ENCODE measurements at places on chromosomes 1 and 21. TPM values are rescaled to one million over a fixed set of nuclear protein-coding genes. Genes with fewer than 3 reads are reported as not detected.

Gene INTS7
- total RNA-seq = 9.2 TPM

DNA sequence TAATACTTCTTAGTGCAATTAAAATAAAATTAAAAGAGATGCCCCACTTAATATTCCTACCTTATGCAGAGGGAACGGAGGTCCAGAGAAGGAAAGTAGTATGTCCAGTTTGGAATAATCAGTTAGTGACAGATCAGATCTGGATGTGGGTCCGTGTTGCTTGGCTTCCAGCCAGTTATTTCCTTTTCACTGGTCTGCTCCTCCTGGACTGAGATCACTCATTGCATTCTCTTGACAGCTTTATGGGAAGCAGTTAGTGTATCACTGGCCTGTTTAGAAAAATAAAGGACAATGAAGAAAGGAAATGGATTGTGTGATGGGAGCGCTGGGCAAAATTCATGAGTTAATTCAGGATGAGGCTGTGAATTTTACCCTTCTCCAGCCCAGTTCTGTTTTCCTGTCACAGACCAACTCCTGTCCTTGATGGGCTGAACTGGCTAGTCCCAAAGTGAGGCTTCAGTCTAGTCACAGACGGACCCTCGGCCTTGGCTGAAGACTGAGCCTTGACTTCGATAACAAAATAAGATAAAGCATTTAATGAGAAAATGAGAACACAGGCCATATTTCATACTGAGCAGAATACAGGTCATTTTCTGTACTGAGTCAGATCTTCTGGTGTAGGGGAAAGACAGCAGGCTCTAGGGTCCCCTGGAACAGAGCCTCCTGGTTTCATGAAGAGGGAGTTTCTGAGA is 85.2 kb upstream of the TRABD2B start:
- no peak for DNase-seq

DNA sequence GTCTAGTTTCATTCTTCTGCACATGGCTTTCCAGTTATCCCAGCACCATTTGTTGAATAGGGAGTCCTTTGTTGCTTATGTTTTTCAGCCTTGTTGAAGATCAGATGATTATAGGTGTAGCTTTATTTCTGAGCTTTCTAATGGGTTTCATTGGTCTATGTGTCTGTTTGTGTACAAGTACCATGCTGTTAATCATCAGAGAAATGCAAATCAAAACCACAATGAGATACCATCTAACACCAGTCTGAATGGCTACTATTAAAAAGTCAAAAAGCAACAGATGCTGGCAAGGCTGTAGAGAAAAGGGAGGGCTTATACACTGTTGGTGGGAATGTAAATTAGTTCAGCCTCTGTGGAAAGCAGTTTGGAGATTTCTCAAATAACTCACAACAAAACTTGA is 321.5 kb upstream of the PTBP2 start:
- DNase-seq = no peak

DNA sequence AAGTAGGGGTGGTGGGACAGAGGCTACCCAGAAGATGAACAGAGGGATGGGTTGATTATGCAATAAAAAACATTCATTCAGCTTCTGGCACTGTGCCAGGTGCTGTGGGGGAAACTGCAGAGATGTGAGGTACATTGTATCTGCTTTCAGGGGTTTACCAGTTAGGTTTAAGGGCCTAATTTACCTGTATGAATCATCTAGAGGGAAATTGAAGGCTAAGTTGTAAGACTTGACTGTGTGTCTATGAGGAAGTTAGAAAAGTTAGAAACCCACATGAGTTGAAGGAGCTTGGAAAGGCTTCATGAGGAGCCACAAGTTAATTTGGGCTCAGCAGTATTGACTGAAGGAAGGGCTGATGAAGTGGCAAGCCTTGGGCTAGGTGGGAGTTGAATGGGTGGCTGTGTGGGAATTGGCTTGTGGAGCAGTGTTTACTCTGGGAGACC is 36.7 kb upstream of the APOBEC4 start:
- DNase-seq = no peak

GRCh38 chr21:40315626-40316025 is 448.4 kb downstream of the PCP4 start:
- DNase-seq = no peak

- DNase-seq = no peak
Observed at GRCh38 chr1:51070011-51070410, 32.0 kb upstream of the C1orf185 start.

DNA sequence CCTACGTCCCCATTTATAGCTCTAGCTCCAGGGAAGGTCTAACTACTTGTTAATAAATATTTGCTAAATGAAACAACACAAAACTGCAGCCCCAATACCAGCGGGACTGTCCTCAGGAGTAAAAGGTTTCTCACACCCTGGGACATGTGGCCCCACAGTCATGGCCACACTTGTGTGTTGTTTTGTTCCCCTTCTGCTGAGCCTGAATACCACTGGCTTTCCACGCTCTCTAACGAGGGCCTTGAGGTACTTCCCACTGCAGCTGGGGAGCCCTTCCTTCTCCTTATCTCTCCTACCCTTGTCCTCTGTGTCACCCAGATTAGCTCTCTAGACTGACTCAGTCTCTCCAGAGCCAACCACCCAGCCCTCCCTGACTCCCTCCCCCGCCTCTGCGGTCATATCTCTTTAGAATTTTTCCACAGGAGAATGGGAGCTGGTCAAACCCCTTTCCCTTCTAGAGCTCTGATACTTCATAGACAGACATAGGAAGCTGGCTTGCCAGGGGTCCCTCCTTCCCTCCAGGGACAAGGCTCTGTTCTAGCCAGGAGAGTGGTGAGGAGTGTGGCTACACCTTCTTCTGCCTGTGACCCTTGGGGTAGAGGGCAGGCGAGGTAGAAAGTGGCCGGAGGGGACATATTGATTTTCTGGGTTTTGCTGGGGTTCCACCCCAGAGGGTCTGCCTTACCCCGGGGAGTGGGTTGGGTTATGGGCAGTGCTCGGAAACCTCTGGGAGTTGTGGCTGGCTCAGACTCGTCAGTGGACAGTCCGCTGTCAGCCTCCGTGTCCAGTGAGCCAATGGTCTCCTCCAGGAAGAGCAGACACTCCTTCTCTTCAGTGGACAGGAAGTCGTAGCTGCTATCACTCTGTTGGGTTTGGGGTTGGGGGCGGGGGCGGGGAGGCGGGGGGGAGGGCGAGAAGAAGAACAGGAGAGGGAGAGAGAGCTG is 8.1 kb downstream of the C1orf116 start:
- no peak for DNase-seq

- DNase-seq = no peak
Observed at GRCh38 chr21:42632771-42633690, 20.4 kb upstream of the PDE9A start.

DNA sequence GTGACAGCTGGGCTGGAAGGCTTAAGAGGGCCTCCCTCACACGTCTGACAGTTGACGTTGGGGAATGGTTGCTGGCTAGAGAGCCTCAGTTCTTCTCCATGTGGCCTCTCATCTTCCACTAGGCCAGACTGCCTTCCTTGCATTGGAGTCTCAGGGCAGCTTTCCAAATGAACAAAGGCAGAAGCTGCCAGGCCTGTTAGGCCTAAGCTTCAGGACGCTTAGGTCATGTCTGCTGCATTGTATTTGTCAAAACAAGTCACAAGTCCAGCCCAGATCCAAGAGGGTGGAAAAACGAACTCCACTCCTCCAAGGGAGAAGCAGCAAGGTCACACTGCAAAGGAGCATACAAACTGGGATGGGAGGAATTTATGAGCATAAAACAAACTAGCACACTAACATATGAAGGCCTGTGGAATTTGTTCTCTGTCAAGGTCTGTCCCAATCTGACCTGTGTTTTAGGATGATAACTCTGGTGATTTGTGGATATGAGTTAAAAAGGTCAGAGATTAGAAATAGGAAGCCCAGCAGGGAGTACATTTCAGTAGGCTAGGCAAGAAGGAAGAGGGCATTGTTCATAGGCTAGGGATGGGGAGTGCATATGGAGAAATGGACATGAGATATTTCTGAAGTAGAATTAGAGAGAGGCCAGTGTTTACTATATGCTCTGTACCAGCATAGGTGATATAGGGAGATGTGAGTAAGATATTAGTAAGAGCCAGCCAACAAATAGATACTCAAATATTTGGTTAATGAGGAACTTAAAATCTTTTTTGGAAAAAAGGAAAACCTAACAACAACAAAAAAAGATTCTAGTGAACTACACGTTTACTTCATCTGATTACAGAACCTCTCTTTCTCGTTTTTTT is 29.1 kb upstream of the CNN3 start:
- no peak for DNase-seq
